Activated CD8-positive, alpha-beta memory T cell treated with anti-CD3 and anti-CD28 coated beads, Interleukin-2, amount 50 U/mL, for 48 hours (primary cell): ENCODE measurements at places on chromosomes 4 and X.

- DNase-seq = no peak
Measured at GRCh38 chr4:57504139-57504538, 394.0 kb upstream of the IGFBP7 start.

DNA sequence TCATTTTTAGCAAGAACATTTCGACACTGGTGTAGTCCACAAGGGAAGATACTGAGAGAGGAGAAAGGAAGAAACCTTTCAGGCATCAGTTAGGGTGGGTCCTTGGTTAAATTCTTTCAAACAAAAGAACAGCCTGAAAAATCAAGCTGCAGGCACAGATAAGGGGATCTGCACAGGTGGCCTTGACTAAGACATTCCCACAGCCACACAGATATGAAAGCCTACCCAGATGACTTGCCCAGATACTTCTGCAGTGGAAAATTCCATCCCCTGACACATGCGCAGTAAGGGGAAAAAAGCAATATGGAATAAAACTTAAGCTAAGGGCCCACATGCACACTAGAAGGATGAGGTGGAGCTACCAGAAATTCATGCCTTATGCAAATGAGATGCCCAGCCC, 8.9 kb upstream of the TMEM165 start:
- DNase-seq = no peak

DNA sequence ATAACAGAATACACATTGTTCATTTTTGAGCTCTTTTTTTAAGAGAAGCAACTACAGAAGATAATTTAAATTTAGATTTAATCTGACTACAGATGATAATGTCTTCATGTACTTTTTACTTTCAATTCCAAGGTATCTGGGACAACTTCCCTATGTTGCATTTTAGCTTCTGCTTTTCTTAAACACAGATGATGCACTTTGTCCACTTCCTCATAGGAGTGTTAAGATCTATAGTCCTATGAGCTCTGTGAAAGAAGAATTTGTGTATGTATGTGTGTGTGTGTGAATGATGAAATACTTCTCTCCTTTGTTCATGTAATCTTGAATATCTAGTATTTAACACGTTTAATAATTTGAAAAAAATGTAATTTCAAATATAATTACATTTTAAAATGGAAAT, 5.3 kb upstream of the FHIP1A start:
- no peak for DNase-seq

DNA sequence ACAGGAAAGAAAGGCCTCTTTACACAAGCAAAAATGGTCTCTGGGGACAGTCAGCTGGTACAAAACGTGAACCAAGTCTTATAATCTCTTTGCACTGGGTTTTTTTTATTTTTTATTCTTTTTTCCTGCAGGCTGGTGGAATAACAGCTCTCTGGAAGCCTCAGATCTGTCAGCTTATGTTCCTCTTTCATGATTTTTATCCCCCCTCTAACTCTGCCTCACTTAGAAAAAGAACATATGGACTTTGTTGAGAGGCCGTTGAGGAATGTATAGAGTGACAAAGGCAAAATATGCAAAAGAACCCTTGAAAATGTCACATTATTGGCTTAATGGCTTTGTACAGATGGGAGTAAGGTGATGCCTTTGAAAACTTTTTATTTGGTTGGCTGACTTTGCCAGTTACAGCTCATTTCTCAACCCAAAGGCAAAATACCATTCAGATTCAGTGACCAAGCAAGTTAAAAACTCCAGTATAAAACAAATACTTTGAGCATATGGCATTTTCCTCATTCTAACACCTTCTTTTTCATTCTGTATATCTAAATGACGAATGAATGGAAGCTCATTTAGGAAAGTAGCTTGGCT, 111.1 kb downstream of the RNF150 start:
- DNase-seq = no peak

- DNase-seq = no peak
Measured at GRCh38 chr4:132759199-132759780, 389.8 kb upstream of the PCDH10 start.

DNA sequence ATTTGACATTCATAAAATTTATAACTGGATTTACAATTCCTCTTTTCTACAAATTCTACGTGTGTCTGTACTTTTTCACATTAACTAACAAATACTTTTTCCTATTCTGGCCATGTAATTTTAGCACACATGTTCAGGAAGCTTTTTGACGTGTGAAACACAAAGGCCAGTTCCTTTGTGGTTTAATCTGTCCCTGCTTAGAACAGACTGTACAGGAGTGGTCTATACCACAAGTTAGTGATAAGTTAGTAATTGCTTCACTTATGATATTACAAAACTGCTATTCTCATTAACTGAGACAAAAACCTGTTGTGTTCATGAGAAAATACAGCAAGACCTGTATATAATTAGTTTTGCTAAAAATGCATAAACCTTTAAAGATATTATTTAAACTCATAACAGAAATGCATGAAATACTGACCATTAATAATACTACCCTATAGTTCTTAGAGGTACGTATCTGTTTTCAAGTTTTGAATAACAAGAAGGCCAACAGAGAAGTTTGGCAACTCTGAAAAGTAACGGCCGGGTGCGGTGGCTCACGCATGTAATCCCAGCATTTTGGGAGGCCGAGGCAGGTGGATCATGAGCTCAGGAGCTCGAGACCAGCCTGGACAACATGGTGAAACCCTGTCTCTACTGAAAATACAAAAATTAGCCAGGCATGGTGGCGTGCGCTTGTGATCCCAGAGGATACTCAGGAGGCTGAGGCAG, 13.7 kb upstream of the AREG start:
- DNase-seq = no peak

- no peak for DNase-seq
Measured at GRCh38 chrX:10158279-10159144, 1.7 kb downstream of the CLCN4 start.

DNA sequence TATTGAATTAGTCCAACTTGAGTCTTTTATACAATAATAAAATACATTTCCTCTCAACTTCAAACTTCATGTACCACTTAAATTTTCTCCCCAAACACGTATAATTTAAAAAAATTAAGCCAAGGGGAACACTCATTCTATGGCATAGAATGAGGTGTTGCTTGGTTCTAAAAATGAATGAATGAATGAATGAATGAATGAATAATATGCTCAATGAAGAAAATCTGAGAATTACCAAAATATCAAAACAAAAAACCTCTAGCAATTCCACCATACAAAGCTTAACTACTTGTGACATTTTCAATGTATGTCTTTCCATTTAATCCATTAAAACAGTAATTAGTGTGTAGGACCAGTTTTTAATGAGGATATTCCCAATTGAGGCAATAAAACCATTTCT, 62.7 kb upstream of the PLAC8 start:
- no peak for DNase-seq

GRCh38 chr4:188879598-188879997, 740.4 kb downstream of the TRIML1 start:
- no peak for DNase-seq

GRCh38 chrX:71466979-71467523, 65.9 kb upstream of the OGT start:
- no peak for DNase-seq
